ENCODE measurements at places on chromosomes 16 and 17. TPM values are rescaled to one million over a fixed set of nuclear protein-coding genes. Genes with fewer than 3 reads are reported as not detected.

C1QTNF1 gene
- total RNA-seq, result 2.2 TPM

- no peak for DNase-seq
Observed at GRCh38 chr17:79728908-79729471, 1.8 kb upstream of the ENPP7 start.

DNA sequence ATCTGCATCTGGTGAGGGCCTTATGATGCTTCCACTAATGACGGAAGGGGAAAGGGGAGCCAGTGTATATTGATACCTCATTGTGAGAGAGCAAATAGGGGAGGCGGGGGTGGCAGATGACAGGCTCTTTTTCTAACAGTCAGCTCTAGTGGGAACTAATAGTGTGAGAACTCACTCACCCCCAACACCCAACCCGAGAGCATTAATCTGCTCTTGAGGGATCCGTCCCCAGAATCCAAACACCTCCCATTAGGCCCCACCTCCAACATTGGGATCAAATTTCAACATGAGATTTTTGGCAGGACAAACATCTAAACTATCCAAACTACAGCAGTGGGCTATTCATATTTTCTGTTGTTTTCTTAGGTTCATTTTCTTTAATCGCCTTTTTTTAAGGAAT lies 54.4 kb downstream of the BPTF start:
- DNase-seq, result no peak

- no peak for DNase-seq
Observed at GRCh38 chr17:1936766-1937165, 88.4 kb downstream of the RTN4RL1 start.
